ENCODE measurements at places on chromosomes 6 and 20.

DNA sequence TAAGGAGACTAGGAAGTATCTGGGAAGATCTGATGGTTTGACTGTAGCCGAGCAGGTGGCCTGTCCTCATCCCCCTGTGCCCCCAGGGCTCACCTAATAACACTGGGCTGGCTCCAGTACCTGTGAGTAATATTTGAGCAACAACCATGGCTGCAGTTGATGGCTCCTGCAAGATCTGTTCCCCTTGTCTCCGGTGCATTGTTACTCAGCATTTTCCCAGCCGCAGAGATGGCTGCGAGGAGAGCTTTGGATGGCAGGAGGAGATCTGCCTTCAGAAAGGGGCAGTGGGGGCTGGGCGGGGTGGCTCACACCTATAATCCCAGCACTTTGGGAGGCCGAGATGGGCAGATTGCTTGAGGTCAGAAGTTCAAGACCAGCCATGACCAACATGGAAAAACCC lies 39.3 kb downstream of the PTK7 start:
- no peak for DNase-seq

- DNase-seq: no peak
These were observed 6.7 kb upstream of the EMILIN3 start for GRCh38 chr20:41373251-41373783.

- DNase-seq: no peak
These were observed 402.5 kb downstream of the PRKN start for GRCh38 chr6:162325051-162325450.

- no peak for DNase-seq
These were observed 387.8 kb downstream of the BMP2 start for GRCh38 chr20:7155282-7155681.

GRCh38 chr6:18497006-18497405 lies 109.9 kb downstream of the RNF144B start:
- no peak for DNase-seq

GRCh38 chr6:146337376-146337775 lies 206.3 kb upstream of the RAB32 start:
- DNase-seq: no peak

- no peak for DNase-seq
These were observed 14.4 kb downstream of the FOXP4 start for GRCh38 chr6:41560431-41561192.

GRCh38 chr20:61186771-61187472 lies 65.1 kb upstream of the CDH4 start:
- no peak for DNase-seq

DNA sequence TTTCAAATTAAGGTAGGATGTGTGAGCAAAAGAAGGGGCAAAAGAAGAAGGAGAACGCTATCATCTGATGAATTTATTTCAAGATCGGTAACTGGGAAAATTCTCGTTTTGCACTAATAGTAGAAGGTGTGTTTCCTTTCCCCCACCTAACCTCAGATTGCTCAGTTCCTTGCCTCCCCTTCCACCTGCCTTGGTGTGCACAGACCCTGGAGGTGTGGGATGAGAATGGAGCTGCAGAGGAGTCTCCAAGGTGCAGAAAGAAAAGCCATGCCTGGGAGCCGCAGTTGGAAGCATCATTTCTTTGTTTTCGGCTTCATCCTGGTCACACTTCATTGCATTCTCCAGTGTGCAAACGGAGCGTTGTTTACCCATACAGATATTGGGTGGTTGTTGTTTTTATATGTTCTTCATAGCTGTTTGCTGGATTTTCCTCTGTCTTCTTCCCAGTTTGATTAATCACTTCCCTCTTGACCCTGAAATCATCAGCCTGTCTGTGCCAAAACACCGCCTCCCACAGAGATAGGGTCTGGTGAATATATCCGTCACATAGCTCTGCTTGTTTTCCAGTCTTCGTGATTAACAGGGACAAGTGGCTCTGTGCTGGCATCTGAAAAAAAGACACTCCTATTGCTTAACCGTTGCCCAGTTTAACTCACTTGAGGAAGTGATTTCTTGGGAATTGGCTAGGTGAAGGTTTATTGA lies 40.2 kb upstream of the NEDD9 start:
- no peak for DNase-seq

DNA sequence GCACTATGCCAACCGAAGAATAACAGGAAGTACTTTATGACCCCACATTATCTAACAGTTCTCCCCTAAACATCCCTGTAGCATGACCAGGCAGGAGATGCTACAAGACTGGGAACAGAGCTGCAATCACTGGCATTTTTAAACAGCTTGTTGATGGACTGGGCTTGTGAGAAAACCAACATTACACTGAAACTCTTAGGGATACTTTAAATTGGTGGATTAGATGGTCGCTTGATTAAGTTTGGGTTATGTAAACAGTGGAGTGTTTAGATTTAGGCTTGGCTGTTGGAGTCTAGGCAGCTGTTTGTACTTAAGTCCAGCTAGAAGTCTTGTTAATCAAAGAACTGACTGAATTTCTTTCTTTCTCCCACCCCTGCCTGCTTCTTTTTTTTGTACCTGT lies 234.1 kb upstream of the BMP2 start:
- DNase-seq: no peak

- DNase-seq: no peak
These were observed 16.5 kb downstream of the GFRA4 start for GRCh38 chr20:3646651-3647050.

DNA sequence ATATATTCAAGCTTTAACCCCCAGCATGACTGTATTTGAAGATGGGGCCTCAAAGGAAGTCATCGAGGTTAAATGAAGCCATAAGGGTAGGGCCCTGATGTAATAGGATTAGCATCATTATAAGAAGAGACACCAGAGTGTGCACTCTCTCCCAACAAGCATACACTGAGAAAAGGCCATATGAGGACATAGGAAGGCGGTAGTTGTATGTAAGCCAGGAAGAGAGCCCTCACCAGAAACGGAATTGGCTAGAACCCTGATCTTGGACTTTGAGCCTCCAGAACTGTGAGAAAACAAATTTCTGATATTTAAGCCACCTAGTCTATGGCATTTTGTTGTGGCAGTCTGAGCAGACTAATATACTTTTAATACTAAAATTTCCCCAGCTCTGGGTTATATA lies 150.1 kb upstream of the STXBP5 start:
- DNase-seq: no peak

- DNase-seq: no peak
These were observed 8.7 kb upstream of the RAMACL start for GRCh38 chr6:166595061-166595780.

DNA sequence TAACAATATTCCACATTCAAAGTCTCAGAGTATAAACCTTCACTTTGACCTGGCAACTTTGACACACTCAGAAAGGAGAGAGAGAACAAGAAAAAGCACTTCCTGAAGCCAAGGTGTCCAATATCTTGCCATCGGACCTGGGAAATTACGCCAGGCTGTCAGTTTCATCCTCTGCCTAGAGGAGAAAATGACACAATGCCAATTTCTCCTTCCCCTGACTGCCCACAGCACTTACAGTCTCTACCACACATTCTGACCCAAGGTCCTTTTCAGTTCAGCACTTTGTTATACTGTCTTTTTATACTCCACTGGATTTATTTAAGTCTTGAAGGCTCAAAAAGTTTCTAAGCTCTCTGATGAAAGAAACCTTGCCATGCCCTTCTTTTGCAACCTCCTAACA lies 250.4 kb downstream of the GMPR start:
- DNase-seq: no peak

DNA sequence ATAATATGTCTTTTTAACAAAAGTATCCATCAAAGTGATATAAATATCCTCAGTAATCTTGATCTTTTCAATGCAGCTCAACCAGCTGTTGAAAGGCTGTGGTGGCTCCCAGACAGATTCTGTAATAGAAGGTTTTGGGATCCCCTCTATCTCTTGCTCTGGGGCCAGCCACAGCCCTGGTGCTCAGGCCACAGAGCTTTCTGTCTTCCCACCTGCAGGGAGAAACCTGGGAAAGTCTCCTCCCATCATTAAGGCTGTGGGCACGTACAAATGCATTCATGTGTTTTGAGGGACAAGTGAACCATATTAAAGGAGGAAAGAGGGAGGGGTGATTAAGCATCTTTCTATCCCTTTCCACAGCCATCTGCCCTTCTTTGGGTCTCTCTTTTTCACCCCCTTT lies 183.1 kb downstream of the PRDM13 start:
- no peak for DNase-seq

- DNase-seq: no peak
These were observed 148.7 kb downstream of the OPRM1 start for GRCh38 chr6:154187714-154188113.

GRCh38 chr6:129578315-129578714 lies 131.7 kb downstream of the ARHGAP18 start:
- no peak for DNase-seq

DNA sequence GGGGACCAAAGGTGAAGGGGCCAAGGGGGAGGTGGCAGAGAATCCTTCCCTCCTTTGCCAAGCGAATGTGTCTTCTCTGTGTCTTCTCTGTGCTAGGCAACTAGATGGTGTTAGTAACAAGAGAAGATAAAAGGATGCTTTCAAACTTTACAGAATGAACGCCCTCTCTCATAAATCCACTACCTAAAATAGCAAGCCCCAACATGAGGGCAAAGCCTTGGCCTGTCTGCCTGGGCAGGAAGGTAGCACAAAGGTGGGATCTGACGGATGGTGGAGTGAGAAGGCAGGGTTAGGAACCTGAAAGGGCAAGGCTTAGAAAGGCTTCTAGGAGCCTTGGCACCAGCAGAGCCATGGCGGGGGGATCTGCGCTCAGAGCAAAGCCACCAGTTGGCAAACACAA lies 13.6 kb upstream of the TGM3 start:
- no peak for DNase-seq

DNA sequence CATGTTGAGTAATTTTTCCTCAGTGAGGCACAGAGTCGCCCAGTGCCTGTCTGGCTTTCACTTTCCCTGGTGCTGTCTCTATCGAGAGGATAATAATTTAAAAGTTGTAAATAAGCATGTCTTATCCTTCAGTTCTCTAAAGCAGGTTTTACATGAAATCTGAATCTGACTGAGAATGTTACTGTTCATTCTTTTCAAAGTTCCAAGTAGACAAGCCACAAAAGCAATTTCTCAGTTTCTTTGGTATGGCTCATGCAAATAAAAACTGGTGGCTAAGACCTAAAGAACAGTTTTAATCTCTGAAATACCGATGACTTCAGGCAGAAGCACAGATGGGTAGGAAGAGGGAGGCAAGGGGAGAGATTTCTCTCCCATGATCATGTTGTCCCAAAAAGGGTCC lies 87.6 kb upstream of the GCM1 start:
- no peak for DNase-seq

DNA sequence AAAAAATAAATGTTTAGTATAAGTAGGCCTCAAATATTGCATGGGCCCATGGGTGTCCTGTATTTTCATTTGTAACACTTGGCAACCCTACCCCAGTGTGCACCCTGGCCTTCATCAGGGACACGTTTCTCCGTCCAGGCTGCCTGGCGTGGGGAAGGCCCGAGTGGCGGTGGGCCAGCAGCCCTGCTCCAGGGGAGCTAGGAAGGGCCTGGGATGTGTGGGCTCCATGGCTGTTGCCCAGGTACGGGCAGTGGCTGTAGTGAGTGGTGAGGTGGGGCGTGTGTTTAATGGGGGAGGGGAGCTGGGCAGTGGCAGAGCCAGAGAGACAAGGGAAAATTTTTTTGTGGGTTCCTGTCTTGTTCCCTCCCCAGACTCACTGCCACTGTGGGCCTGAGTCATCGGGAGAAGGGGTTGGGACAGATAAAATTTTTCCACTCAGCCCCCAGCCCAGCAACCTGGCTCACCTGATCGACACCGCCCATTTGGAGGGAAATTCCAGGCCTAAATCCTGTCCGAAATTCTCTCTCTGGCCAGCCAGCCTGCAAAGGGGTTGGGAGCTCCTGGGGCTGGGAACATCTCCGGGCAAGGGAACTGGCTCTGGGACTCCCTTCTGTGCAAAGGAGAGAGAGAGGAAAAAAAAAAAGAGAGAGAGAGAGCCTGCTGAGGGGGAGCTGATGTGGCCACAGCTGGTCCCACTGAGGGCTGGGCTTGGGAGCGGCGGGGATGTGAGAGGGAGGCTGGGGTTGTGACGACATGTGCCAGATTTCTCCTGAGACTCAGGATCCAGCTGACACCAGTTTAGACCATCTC lies 32.5 kb upstream of the VEGFA start:
- no peak for DNase-seq

DNA sequence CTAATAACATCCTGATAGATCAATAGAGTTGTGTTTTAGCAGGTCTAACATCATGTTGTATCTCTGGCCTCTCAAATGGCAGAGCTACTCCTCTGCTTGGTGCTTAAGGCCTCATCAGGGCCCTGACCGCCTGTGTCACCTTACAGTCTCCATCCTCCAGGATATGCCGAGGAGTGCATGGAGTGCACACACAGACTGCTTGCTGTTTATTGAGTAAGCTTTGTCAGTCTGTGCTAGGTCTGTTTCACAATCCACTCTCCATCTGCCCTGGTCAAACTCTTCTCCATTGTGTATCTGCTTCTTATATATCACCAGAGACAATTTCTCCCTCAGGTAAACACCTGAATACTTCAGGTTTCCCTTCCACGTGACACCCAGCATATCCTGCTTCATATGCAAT lies 136.1 kb downstream of the SLC24A3 start:
- DNase-seq: no peak

GRCh38 chr6:68026483-68026882 lies 608.6 kb upstream of the ADGRB3 start:
- no peak for DNase-seq

DNA sequence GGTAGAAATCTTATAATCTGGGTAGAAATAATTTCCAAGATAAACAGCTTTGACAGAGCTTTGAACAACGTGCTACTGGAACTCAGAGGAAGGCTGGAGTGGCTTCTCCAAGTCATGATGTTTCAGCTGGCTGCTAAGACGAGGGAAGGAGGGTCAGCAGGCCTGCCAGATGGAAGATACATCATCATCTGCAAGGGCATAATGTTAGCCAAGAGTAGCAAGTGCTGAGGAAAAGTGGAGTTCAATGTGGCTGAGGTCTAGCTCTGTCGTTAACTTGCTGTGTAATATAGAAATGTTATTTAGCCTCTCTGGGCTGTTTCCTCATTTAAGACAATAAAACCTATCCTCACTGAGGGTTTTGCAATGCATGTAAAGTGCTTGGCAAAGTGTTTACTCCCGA lies 35.1 kb downstream of the RGS17 start:
- no peak for DNase-seq

GRCh38 chr6:83702077-83702476 lies 6.8 kb downstream of the SNAP91 start:
- DNase-seq: no peak

Data from dorsolateral prefrontal cortex (tissue), 122 donors.